AG04449 (cell line): ENCODE measurements at places on chromosomes 1 and 21.
A peak's percentile ranks its signal among the peaks of the same experiment; 100 is the strongest.

DNA sequence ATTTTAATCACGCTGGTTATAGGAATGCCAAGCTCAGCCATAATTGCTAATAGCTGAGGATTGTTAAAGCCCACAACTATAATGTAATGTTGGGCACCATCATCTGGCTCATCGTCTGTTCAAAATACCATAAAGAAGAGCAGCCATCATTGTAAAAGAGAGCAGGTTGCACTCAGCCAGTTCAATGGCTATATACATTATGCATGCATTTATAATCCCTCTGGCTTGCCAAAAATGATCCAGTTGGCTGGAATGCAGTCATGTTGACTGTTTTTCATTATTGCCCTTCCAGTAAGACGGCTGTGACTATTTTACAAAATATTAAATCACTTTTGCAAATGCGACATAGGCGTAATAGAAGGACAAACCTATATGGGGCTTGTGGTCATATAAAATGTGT is 85.3 kb downstream of the SPAG17 start:
- no peak for DNase-seq

DNA sequence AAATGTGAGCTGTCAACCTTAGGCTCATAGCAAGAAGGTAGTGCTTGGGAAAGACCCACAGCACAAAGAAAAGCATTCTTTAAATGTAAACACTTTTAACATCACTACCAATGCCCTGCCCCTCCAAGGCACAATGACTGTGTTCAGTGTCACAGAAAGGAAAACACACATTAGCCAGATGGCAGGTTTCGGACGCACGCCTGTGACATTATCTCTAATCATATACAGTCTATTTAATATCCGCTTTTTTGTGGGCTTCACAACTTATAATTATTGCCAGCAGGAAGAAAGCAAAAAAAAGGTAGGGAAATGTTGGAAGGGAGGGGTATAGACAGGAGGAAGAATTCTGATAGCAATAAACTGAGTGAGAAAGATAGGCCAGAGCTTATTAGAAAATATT is 112.4 kb upstream of the BEND5 start:
- no peak for DNase-seq

GRCh38 chr1:224304767-224305166 is 25.2 kb downstream of the NVL start:
- DNase-seq, result no peak

- DNase-seq, result no peak
These were observed 105.7 kb upstream of the VAV3 start for GRCh38 chr1:108070662-108071061.

- DNase-seq, result no peak
These were observed 153.9 kb upstream of the TIAM1 start for GRCh38 chr21:31497914-31498313.

- DNase-seq, result no peak
These were observed 373.1 kb downstream of the TGFB2 start for GRCh38 chr1:218718206-218718605.

GRCh38 chr1:110337704-110338308 is 1.4 kb upstream of the RBM15 start:
- no peak for DNase-seq

- no peak for DNase-seq
These were observed 1077.0 kb upstream of the NCAM2 start for GRCh38 chr21:19921211-19921610.

DNA sequence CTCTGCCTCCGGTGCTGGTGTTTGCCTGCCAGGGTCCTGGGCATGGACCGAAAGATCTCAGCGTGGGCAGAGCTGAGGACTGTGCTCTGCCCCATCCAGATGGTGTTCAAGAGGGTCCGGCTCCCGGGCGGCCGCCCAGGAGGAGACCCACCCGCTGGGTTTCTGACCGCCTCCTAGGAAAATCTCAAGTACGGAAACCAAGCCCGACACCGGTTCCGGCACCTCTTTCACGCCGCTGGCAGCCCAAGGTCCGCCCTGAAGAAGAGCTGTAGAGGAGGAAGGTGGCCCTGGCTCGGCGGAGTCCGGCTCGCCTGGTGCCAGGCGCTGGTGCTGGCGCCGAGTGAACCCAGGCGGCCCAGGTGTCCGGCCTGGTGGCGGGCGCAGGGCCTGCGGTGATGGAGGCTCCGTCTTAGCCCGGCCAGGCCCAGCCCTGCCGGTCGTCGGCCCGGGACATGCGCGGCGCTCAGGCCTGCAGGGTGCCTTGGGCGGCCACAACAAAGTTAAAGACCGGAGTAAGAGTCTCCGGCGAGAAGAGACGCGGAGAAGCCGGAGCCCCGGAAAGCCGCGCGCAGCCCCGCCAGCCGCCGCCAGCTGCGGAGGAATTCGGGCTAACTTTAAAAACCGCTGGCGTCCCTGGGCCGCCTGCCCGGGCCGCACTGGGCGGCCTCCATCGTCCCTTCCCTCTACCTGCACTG is 1.5 kb downstream of the GRIK3 start:
- DNase-seq, result no peak

DNA sequence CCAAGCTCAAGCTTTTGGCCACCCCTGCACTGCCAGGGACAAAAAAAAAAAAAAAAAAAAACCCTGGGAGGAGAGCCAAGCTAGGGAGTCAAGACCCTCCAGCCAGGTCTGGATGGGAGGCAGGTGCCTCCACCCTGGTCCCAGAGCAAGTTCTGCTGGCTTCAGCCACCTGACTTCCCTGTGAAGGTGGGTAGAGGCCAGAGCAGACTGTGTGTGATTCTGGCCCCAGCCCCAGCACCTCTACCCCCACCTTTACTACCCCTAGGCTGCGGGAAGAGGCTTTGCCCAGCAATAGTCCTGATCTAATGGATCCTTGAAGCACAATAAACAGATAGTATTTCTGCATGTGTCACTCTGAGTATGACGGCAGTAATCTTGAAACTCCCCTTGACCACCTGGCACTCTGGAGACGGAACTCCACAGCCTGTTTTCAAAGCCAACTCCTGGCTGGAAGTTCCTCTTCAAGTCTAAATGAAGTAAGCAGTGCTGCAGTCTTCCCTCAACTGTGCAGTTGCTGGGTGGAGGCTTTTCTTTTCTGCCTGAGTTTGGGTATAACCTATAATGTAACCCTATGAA is 9.8 kb downstream of the PDZK1IP1 start:
- no peak for DNase-seq

GRCh38 chr21:45888386-45889009 is 93.1 kb upstream of the COL6A1 start:
- no peak for DNase-seq

DNA sequence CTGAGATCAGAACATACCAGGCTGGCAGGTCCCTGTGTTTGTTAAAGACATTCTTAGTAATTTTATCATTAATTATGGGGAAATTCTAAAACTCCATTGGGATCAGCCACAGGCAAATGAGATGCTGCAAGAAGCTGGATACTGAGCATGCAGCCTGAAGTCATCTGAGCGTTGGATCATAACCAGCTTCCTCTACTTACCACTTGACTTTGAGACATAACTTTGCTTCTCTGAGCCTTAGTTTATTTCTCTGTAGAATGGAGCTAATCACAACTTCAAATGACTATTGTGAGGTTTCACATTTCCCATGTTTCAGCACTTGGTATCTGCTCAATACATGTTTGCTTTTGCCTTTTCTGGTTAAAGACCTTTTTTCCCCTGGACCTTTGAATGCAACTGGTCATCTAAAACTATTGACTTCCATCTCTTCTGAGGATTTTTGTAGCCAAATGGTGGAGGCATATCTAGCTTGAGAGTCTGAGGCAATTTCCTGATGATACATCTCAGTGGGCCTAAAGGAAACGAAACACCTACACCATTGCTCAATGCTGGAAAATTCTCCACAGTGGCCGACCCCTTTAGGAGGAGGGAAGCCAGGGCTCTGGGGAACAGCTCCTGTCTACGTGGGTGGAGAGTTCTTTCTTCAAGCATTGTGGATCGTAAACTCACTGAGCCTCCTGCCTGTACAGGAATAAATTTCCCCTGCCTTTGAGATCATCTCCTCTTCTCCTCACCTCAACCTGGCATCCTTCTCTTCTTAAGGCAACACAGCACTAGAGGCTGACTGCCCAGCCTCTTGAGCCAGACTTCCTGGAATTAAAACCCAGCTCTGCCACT is 109.1 kb upstream of the HOOK1 start:
- no peak for DNase-seq

GRCh38 chr1:218139761-218140160 is 145.3 kb upstream of the RRP15 start:
- DNase-seq, result no peak

GRCh38 chr1:98903261-98903660 is 101.4 kb downstream of the PLPPR5 start:
- peak; percentile 65 for DNase-seq

DNA sequence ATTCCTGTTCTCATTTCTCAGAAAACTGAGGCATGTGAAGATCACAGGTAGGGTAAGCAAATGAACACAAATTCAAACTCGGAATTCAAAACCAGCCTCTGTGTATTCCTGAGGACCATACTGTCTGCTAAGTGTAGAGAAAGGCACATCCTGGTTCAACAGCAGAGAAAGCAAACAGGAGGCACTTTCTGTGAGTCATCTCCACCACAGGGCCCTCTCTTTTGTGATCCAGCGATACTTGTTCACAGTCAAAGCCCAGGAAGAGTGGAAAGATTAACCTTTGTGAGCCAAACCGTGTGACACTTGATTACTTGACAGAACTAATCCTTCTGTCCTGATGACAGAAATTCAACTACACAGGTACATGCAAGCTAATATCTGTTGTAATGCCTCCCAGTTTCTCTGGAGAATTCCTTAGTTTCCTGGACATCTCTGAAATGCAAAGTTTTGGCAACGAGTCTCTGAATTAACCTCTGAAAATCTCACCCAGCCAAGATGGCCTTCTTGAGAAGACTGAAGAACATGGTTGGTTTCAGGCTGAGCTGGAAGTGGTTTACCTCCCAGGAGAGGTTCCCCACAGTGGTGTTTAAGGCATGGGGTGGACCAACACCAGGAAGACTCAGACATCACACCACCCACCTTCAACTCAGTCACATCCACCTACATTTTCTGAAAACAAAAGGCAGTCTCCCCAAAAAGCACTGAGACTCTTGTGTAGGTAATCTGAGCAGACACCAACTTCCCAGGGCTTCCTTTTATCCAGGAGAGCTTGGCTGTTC is 98.2 kb upstream of the ERG start:
- DNase-seq, result no peak

DNA sequence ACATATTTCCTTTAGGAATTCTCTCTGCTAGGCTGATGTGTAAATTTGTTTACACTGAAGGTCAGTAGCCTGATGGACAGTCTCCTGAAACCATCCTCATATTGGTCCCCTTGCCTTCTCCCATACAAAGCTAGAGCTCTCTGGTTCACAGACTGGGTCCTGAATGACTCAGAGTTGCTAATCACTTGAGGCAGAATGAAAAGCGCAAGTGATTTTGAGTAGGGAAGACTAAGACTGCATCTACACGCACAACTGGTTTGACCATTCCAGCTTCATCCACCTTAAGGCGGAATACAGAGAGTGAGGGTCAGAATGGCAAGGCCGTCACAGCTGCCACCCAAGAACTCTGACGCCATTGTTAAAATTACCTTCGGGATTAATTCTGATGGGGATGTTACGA is 70.2 kb upstream of the KIF26B start:
- DNase-seq, result no peak

- no peak for DNase-seq
These were observed 77.6 kb downstream of the XCL2 start for GRCh38 chr1:168466092-168466713.

DNA sequence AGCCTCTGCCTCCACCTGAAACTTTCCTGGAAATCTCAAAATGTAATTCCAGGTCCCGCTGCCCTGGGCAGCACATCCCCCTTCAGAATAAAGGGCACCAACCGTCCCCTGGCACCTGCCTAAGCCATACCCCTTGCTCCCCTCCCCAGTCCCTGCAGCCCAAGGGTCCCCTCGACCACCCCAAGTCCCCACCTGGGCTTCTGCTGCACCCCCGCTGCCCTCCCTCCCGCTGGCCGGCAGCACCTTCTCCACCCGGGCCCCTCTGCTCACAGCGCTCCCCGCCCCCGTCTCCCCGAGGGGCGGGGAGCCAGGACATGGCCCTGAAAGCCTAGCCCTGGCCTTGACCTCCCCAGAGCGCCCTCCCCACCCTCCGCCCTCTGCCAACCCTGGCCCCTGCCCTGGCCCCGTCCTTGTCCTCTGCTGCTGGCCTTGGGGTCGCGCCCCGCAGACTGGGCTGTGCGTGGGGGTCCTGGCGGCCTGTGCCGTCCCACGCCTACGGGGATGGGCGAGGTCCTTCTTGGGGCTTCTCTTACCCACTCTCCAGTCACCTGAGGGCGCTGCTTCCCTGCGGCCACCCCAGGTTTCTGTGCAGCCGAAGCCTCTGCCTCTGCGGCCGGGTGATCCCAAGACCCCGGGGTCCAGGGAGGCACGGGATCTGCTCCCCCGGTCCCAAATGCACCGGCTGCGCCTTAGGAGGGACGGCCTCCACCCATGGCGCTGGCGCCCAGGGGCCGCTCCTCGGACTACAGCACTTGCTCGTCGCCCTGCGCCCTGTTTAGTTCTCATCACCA is 41.7 kb downstream of the WDR4 start:
- no peak for DNase-seq

- no peak for DNase-seq
These were observed 130.9 kb downstream of the PBX1 start for GRCh38 chr1:164689672-164690511.

GRCh38 chr1:223429313-223429731 is 36.1 kb downstream of the CCDC185 start:
- DNase-seq, result no peak

DNA sequence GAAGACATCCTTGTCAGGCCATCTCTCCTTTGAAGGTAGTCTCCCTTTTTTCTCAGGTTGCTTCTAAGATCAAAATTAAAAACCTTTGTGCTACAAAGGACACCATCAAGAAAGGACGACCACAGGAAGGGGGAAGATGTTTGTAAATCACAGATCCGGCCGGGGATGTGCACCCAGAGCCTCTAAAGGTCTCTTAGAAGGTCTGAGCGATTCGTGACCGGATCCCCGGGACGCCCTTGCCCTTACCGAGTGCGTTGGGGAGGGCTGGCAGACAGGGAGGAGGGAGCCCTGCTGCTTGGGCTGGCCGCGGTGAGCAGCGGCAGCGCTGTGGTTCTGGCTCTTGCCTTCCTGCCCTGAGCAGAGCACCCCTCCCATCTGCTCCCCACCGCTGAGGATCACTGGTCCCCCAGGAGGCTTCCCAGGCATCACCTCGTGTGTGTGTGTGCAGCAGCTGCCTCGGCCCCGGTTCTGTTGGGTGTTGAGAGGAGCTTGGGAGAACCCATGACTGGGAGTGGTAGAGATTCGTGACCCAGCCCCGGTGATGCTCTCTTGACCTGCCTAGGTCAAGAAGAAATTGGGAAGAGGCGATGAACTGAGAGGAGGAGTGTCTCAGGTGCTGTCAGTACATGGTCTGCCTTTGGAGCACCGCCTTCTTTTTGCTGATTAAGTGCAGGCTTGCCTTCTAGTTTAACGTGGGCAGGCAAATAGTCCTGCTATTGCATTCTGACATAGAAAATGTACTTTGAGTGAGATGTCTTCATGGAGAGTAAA is 34.5 kb downstream of the AGPAT3 start:
- DNase-seq, result no peak

DNA sequence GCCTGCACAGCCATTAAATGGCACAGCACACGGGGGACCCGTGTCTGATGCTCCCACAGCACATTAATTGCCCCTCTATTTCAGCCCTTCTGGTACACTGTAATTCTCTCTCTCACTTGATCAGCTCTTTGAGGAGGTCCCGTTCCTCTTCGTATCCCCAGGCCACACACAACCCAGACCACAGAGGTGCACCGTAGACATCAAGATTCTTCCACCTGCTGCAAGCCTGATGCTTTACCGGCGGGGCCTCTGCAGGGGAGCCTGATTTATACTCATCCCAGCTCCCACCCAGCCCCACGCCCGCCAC is 759 bp downstream of the SMYD3 start:
- no peak for DNase-seq

- no peak for DNase-seq
These were observed 2.3 kb downstream of the HMGCS2 start for GRCh38 chr1:119766374-119766794.

GRCh38 chr1:169468982-169469381 is 16.8 kb downstream of the SLC19A2 start:
- no peak for DNase-seq
